ENCODE measurements at places on chromosomes 6 and 20.

- no peak for DNase-seq
These were observed 10.9 kb upstream of the KLHL32 start for GRCh38 chr6:96913621-96914020.

DNA sequence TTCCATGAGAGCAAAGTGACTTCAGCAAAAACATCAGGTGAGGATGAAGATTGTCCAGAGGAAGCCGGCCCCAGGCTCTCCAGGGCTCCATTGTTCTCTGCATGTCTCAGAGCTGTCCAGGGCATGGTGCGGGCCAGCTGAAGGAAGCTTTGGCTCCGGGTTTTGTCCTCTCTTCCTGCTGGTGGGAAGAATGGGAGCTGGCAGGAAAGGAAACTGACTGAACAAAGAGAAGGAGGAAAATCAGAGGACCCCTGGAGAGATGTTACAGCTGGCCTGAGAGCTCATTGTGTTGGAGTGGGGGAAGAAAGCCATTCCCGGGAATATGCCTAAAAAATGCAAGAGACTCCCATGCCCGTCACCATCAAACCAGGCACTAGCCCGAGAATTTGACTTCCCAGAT lies 27.1 kb downstream of the PRND start:
- DNase-seq, result no peak

- DNase-seq, result no peak
These were observed 47.3 kb upstream of the E2F3 start for GRCh38 chr6:20354366-20354765.

DNA sequence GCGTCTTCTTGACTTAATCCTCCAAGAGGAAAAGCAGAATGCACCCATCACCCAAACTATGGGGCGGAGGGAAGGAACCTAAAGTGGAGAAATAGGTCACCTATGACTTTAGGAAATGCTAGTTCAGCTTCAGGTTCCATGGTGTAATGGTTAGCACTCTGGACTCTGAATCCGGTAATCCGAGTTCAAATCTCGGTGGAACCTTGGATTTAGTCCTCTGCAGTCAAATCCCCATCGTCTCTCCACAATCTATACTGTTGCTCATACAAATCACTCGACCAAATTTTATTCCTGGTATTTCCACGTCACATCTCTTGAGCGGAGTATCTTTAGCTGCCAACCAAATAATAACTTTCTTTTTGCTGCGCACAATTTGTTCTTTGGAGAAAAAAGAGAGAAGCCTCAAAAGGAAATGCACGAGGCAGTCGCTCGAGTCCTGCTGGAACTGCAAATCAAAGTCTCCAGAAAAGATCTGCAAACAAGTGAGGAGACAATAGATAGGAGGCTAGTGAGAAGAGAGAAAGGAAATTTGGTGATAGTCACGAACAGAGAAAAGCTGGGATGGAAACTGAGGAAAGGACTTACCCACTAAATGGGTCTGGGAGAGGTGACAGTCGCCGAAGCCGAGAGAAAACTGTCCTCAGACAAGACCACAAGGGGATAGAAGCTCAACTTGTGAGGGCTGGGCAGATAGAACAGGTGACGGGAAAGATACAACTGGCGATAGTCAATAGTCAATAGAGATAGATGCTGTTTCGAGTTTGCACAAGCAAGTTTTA lies 16.6 kb downstream of the POM121L2 start:
- no peak for DNase-seq

GRCh38 chr6:42637681-42638080 lies 73.9 kb downstream of the UBR2 start:
- no peak for DNase-seq

- no peak for DNase-seq
These were observed 77.4 kb upstream of the HDDC2 start for GRCh38 chr6:125379174-125379573.

GRCh38 chr6:42279966-42280629 lies 62.4 kb upstream of the MRPS10 start:
- DNase-seq, result no peak

GRCh38 chr6:37109714-37110499 lies 60.0 kb upstream of the PIM1 start:
- DNase-seq, result no peak

DNA sequence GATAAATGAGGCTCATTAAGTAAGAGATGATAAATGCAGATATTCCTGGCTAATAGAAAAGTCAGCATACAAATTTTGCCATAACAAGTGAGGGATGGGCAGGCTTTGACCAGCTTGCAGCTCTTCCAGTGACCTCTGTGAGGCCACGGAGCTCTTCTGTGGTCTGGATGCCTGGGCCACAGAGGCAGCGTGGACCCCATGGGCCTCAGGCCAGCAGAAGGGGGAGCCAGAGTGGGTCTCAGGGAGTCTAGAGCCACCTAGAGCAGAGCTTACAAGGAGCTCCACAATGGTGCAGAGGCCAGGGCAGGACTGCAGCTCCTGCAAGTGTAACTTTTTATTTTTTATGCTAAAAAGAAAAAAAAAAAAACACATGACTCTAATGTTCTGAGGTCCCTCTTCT lies 165.1 kb downstream of the ARID1B start:
- DNase-seq, result no peak

- DNase-seq, result no peak
These were observed 17.1 kb downstream of the NPEPL1 start for GRCh38 chr20:58709703-58710039.

- DNase-seq, result no peak
These were observed 60.1 kb downstream of the GFOD1 start for GRCh38 chr6:13427316-13427715.

DNA sequence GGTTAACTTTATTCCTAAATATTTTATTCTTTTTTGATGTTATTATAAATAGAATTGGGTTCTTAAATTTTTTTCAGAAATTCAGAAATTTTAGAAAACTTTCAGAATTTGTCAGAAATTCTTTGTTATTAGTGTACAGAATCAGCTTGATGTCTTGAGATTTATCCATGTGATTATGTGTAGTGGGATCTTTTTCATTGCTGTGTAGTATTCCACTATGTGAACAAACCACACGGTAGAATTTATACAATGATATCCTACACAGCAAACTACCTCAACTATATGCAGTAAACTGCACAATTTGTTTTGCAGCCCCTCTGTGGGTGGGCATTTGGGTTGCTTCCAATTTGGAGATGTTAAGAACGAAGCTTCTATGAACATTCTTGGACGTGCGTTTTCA lies 43.9 kb downstream of the PACSIN1 start:
- no peak for DNase-seq

DNA sequence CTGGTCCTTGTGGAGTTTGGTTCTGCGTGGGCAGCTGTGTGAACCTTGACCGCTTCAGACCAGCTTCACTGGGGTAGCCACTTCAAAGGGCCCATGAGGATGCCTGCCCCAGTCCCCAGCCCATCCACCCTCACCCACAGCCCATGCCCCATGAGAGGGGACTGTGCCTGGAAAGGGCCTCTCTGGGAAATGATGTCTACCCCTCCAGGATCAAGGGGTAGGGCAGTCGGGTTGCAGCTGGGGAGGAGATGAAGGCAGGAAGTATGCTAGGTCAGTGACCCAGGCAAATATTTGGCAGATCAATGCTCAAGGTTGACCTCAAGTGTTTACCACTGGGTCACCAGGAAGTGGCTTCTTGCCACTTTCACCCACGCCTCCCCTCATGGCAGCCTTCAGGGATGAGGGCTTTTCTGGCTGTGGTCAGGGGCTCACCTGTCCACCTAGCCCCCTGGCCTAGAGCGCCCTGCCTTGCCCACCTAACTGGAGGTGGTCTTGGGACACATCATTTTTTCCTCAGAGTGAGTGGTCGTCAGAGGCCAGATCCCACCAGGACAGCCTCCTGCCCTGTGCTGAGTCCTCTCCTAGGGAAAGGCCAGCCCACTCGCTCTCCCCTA lies 109.5 kb downstream of the SNX5 start:
- DNase-seq, result no peak

DNA sequence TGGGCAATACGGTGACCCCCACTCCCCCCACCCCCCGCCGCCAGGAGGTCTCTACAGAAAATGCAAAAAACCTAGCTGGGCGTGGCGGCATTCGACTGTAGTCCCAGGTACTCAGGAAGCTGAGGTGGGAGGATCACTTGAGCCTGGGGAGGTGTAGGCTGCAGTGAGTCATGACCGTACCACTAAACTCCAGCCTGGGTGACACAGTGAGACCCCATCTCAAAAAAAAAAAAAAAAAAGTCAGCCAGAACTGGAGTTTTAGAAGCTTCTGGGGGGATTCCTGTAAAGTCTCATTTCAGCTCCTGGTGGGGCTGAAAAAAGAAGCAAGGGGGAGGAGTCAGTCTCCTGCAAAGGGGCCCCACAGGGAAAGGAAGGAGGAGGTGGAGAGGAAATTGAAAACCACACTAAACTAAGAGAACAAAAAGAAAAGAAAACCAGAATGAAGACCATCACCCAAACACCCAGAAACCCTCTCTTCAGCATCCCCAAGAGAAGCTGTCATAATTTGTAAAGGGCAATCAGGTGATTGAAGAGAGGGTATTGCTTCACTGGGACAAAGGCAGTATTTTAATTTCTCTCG lies 50.4 kb downstream of the NOL4L start:
- DNase-seq, result no peak

- DNase-seq, result no peak
These were observed 17.1 kb downstream of the ISM1 start for GRCh38 chr20:13238001-13238653.
